Activated CD4-positive, CD25-positive, alpha-beta regulatory T cell treated with anti-CD3 and anti-CD28 coated beads, Interleukin-2, amount 50 U/mL, for 16 hours (primary cell): ENCODE measurements at places on chromosomes 5 and 9.
A peak's percentile ranks its signal among the peaks of the same experiment; 100 is the strongest.

GRCh38 chr5:111486926-111487325, 25.4 kb downstream of the STARD4 start:
- no peak for DNase-seq

GRCh38 chr5:126263591-126264184, 159.5 kb upstream of the GRAMD2B start:
- DNase-seq = no peak

- no peak for DNase-seq
These were observed 256.3 kb downstream of the KIAA0825 start for GRCh38 chr5:94361832-94362796.

DNA sequence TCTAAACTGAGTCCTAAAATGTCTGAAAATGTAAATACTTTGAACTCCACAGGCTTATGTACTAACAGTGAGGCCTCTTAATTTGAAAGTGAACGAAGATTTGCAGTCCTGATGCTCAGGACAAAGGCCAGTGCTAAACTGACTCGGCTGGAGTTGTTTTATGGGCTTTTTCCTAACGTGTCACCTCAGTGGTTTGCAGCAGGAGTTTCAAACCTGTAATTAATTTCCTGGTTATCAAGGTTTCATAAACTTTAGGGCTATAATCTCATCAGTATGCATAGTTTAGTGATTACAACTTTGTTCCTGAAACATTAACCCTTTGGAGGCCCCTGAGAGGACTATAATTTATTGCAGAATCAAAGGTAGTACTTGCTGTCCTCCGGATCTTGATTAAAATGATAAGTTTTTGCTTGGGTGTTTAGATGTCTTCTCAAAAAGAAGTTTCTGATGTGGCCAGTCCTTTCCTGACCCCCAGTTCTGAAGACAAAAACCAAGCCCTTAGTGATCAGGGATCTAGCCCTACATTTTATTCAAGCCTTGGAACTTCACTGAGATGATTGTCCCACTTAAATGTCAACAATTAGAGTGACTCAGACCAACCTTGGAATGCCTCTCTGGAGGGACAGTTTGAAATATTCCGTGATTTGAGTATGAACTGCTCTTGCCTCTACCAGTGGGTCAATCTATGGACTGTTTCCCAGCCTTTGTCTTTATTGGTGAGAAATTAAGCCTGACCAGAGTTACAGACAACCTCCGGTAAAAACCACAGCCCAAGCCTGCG, 11.1 kb upstream of the S100Z start:
- DNase-seq = no peak

DNA sequence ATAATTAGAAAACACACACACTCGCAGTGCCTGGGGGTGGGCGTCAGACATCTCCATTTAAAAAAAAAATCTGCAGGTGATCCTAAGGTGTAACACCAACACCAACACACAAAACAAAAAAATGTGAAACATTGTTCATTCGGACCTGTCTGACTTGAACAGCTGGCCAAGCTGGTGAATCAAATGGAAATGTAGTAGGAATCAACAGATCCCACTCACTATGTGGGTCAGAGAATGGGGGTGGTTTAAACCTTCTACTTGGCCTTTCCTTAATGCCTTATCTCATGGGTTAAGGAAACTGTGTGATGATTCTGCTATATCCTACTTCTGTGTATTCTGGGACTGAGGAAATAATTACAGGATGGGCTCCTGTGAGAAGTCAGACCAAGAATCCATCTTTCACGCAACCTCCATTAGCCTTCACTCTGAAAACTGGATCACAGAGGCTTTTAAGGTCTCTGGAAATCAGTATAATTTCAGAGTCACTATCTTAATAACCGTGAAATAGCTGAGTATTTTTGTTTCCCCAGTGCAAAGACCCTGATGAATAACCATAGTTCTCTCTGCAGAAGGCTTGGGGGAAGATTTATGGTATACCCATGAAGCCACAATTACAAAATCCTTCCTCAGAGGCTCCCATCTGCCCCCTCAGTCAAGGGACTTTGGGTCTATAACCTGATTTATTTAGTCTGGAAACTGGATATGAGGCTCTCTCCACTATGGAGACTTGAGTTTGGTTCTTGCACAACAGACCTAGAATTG, 17.2 kb upstream of the MCCC2 start:
- no peak for DNase-seq

- DNase-seq = no peak
These were observed 51.1 kb downstream of the CCDC192 start for GRCh38 chr5:127754259-127754658.

DNA sequence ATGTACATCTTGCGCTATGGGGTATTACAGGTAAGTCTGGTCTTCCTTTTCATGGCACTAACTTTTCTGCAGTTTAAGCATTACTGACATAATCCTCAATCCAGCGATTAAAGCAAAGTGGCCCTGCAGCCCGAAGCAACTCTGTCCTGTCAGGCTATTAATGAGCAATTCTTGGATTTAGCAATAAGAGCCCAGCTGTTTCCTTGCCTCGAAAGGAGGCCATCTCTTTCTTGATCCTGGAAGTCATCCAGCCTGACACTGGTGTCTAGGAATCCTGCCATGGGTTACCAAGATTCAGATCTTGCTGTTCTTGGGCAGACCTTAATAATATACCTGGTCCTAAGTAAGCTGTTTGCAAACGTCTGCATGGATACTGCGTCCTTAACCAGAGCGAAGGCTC, 102.0 kb downstream of the RFK start:
- no peak for DNase-seq

GRCh38 chr5:124180875-124181461, 565.5 kb downstream of the ZNF608 start:
- DNase-seq = no peak

GRCh38 chr9:127397646-127398274, 791 bp downstream of the SLC2A8 start:
- no peak for DNase-seq

DNA sequence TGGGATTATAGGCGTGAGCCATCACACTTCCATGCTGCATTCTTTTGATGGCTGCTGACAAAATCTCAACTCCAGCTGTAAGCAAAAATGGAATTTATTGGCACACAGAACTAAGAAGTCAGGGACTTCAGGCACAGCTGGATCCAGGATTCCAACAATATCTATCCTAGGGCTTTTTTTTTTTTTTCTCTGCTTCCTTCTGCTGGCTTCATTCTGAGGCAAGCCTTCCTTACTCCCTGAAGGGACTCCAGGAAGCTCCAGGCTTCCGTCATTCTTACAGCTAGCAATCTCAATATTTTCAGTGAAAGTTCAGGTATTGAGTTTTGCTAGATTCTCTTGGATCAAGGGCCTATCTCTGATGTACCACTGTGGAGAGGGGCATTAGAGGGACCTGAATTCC, 66.1 kb downstream of the GALNT12 start:
- no peak for DNase-seq

- no peak for DNase-seq
These were observed 50.8 kb upstream of the SIMC1 start for GRCh38 chr5:176187276-176188062.

DNA sequence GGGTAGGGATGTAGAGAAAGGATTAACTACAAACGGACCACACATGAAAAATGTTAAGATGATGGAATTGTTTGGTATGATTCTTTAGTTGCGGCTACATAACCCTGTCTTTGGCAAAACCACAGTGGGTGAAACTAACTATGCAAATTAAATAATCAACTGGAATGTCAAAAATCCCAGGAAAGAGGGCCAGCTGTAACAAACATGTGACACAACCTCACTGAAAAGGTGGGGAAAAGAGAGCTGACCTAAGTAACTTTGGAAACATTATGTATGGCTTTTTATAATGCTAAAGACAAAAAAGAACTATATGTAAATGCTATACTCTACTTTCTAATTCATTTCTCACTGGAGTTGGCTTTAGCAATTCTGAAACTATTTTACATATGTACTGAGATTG, 252.0 kb downstream of the MRPS30 start:
- DNase-seq = no peak

- DNase-seq = no peak
These were observed 12.4 kb downstream of the CARD19 start for GRCh38 chr9:93108291-93109041.

DNA sequence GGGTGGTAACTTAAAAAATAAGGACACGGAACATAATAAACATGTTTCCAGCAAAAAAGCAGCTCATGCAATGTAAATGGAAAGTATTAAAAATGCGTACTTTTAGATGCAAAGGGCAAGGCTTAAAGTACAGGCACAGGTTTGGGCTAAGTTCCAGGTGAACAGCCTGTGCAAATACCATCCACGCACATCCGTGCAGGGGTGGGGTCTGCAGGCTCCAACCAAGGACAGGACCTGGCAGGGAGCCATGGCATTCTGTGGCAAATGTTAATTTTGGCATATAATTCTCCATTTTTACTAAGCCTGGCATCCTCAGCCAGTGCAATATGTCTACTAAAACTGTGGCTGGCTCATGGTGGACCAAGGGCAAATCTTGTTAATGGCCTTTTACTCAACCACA, 365.8 kb upstream of the DAP start:
- DNase-seq = no peak

- DNase-seq = no peak
These were observed 1.3 kb downstream of the ARAP3 start for GRCh38 chr5:141680751-141681201.

- no peak for DNase-seq
These were observed 3.4 kb downstream of the PCDHGC5 start for GRCh38 chr5:141492168-141492885.

- DNase-seq = no peak
These were observed 59.8 kb upstream of the LRRTM2 start for GRCh38 chr5:138934971-138935370.

DNA sequence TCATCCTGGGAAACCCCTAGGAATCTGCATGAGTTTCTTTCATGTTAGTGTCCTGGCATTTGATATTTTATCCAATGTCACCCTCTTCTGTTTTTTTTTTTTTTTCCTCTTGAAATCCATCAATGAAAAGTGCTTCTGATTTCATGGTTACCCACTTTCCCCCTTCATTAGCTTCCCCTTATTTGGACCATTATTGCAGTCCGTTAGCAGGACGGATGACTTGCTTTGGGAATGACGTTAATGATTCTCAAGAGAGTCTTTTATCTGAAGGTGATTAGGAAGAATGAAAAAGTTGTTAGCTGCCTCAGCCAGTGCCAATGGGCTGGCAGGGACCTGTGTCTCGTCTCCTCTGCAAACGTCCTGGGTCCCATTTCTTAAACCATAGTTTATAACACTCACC, 134.7 kb downstream of the SEMA6A start:
- DNase-seq = no peak

DNA sequence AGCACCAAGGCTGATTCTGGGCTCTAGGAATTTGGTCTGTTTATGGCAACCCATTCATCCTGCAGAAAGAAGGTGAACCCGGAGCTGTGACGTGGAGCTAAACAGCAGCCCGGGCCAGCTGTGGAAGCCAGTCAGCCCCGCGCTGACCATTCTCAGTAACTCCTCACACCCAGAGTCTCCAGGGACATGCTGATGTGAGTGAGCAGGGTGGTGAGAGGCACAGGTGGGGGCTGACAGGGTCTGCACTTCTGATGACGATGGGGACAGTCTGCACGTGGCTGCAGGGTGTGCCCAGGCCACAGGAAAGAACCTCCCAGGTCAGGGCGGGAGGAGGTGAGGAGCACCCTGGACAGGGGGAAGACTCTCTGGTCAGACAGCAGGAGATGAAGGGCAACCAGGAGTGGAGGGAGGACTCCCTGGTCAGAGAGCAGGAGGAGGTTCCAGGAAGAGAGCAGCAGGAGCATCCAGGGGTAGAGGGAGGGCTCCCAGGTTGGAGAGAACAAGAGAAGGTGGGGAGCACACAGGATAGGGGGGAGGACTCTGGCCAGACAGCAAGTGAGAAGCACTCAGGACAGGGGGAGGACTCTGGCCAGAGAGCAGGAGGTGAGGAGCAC, 26.1 kb upstream of the SLC6A3 start:
- DNase-seq = no peak

GRCh38 chr9:4174546-4175175, 125.2 kb downstream of the GLIS3 start:
- DNase-seq = no peak

DNA sequence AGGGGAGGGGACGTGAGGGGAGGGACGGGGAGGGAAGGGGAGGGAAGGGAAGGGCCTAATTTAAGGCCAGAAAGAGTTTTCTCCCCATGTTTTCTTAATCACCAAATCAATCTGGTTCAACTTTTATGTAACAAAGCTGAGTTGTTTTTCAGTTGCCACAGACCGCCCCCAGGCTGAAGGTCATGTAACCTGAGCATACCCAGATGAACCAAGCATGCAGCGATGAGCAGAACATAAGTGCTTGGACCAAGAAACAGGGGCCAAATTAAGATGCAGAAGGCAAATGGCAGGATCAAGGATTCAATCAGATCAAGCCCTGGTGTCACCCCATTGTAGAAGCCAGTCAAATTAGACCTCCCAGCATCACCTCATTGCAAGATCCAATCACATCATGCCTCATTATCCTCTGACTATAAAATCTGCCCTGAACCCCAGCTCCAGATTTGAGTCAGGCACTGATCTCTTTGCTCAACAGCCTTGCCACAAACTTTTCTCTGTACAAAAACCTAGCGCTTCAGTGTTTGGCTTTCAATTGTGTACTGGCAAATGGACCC, 113.5 kb upstream of the TNPO1 start:
- no peak for DNase-seq

DNA sequence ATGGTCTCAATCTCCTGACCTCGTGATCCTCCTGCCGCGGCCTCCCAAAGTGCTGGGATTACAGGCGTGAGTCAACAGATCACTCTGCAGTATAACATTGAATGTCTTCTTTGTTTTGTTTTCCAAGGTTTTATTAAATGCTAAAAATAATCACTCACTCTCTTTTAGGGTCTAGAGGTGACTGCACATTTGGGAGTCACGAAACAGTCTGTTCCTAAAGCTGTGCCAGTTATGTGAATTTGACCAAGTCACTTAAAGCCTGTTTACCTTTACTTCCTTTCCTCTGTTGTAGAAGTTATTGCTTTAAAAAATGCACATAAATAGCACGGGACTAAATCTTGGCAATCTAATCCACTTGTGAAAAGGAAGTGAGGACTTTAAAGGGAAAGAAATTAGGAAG, 304.9 kb upstream of the PTGER4 start:
- no peak for DNase-seq

- DNase-seq = peak; percentile 55
These were observed 2.1 kb downstream of the MXD3 start for GRCh38 chr5:177309351-177310191.

DNA sequence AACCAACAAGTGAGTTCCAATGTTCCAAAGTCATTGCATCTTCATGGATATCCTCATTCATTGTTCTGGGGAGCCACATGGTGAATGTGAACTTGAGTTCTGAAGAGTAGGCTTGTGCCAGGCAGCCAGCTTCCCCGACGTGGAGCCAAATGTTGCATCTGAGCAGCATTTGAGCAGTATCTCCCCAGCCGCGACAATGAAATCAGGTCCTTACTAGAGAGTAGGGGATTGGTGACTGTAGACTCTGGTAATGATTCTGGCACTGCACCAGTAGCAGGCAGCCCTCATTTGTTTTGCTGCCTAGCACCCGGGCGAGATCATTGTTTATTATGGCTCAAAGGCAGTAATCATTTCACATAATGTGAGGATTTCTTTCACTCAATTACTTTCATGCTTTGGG, 451.4 kb upstream of the C9orf72 start:
- no peak for DNase-seq

- no peak for DNase-seq
These were observed 157.5 kb downstream of the TRIM32 start for GRCh38 chr9:116844621-116845020.

GRCh38 chr9:128408963-128409431, 11.7 kb upstream of the CERCAM start:
- no peak for DNase-seq

- no peak for DNase-seq
These were observed 219.0 kb downstream of the HTR1A start for GRCh38 chr5:63743096-63743798.

GRCh38 chr5:80070338-80071056, 35.3 kb downstream of the THBS4 start:
- no peak for DNase-seq

GRCh38 chr9:16293610-16294009, 576.9 kb downstream of the BNC2 start:
- no peak for DNase-seq
